Stimulated activated CD8-positive, alpha-beta memory T cell treated with anti-CD3 and anti-CD28 coated beads, Interleukin-15, amount 100 ng/mL, for 1 hour (primary cell): ENCODE measurements at places on chromosomes 5 and 9.

DNA sequence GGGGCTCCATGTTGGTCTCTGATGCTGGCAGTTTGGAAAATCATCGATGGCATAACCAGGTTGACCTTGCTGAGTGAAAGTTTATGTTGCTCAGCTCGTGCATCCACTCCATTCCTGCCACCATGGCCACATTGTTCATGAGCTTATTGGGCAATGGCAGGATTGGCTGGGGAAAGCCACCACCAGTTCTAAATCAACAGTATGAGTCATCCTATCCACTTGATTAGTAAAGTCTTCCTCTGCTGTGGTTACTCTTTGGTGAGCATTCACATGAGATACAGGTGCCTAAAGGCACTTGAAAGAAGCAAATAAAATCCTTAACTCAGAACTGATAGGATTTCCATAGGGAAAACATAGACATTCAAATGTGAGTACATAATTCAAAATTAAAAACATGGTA is 131.8 kb upstream of the FBN2 start:
- no peak for DNase-seq

DNA sequence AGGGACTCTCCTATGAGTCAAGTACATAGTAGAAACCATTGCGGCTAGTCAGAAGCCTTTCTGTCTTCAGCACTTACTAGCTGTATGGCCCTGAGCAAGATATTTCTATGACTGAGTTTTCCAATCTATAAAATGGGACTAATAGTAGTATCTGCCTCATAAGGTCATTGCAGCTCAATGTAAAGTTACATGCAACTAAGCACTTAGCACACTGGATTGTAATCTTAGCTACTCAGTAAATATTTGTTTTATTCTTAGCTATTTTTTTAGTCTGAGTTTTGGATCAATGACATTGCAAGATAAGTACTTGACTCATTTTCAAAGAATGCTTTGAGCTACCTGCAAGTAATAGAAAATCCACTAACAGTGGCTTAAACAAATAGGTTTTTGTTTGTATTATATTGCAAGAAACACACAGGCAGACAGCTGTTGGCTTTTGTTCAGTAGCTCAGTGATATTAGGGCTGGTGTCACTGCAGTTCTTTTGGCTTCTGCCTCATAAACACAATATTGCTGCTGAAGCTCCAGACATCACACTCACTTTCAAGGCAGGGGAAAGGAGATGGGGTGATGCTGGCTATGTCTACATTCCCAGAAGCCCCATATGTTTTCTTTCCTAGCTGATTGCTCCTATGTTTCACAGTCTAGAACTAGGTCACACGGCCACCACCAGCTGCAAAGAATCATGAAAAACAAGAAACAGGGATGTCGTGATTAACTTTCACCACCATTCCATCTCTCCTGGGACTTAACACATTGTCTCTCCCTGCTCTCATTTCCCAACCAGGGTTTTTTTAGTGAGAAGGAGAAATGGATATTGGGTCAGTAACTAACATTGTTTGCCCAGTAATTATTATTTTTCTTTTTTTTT is 26.9 kb upstream of the FAT2 start:
- DNase-seq = no peak

DNA sequence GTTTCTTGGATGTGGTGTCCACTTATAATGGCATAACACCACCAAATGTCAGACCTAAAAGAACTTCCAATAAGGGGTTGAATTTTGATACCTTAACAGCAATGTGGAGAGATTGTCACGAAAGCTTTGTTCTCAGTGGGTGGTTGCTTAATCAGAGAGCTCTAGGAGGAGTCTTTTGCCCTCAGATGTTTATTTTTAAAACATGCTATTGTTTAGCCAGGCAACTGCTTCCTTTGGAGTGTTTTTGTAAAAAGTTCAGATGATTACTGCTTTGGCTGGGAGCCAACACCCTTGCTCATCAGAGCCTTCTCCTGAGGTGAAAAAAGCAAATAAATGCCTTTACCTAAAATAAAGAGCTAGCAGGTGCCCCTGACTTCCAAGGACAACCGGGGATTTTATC is 65.0 kb downstream of the SLC1A1 start:
- DNase-seq = no peak

DNA sequence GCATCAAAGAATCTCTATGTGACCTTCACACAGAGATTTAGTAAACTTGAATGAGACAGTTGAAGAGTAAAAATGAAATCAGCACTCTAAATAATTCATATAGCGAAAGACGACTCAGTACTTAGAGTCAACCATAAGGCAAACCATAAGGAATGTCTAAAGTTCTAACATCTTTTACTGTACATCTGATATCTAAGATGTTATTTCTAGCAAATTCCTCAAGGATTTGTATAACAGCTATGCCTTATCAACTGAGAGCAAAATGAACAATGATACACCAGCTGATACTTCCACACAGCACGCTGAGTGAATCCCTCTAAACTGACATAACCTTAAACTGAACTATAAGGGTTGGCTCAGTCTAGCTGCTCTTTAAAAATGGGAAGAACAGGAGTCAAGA is 760.3 kb downstream of the EFNA5 start:
- DNase-seq = no peak

DNA sequence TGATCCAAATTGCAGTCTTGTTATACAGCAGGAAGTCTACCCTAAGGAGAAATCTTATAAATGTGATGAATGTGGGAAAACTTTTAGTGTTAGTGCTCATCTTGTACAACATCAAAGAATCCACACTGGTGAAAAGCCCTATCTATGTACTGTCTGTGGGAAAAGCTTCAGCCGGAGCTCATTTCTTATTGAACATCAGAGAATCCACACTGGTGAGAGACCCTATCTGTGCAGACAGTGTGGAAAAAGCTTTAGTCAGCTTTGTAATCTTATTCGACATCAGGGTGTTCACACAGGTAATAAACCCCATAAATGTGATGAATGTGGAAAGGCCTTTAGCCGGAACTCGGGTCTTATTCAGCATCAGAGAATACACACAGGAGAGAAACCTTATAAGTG is 10.4 kb downstream of the ZNF189 start:
- DNase-seq = no peak

GRCh38 chr5:15300141-15300540 is 199.8 kb upstream of the FBXL7 start:
- no peak for DNase-seq

GRCh38 chr9:75229605-75230332 is 141.5 kb downstream of the OSTF1 start:
- DNase-seq = no peak

- DNase-seq = peak; percentile 99
These were observed 9.7 kb upstream of the PHF2 start for GRCh38 chr9:93566408-93567270.

DNA sequence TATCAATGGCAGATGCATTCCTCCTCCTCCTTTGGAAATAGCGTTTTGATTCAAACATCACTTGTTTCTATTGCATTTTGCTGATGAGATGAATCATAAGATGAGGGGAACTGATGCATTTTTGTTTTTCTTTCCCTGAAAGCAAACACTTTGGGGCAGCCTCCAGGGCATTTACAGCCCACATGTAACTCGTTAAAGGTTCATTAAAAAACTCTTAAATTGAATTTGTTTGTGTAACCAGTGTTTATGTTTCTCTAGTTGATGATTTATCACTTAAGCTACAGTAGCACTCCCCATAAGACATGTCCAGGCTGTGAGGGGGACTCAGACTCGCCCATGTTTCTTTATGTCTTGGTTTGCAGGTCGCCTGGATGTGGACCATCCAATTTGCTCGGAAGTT is 246.1 kb upstream of the ANKH start:
- DNase-seq = no peak

GRCh38 chr5:82050955-82051354 is 79.1 kb downstream of the ATG10 start:
- DNase-seq = no peak

- no peak for DNase-seq
These were observed 17.4 kb upstream of the ADRB2 start for GRCh38 chr5:148808864-148809642.
